ENCODE measurements at places on chromosomes 16 and 17.
A peak's percentile ranks its signal among the peaks of the same experiment; 100 is the strongest.

DNA sequence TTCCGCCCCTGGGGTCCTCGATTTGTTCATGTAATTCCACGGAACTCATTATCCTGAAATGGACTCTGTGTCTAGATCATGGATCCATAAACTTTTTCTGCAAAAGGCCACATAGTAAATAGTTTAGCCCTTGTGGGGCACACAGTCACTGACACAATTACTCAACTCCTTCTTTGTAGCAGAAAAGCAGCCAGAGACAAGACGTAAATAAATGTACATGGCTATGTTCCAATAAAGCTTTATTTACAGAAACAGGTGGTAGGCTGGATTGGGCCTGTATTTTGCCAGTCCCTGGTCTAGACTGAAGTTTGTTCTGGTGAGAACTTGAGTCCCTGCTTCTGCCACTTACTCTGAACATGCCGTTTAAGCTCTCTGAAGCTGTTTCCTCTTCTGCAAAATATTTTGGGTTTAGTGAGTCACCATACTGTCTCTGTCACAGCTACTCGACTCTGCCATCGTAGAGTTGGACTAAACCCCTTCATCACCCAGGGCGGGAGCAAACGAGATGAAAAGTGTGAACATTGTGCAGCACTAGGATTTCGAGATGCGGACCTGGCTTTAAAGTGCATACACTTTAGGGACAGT lies 61.9 kb upstream of the FOXF1 start:
- no peak for DNase-seq

DNA sequence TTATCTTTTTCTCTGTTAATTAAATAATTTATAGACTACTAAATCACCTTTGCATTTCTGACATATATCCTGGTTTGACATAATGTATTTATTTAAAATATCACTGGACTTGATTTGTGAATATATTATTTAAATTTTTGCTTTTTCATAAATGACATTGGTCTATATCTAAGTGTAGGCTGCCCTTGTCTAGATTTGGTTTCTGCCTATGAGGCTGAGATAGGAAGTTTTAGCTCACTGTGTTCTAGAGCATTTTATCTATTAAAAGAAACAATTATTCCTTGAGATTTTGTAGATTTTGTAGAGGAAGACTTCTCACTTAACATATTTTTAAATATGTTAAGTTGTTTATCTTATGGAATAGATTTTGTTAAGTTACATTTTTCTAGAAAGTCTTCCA lies 43.9 kb downstream of the NACA2 start:
- no peak for DNase-seq

- no peak for DNase-seq
Observed at GRCh38 chr16:57530522-57531252, 5.7 kb downstream of the CCDC102A start.

DNA sequence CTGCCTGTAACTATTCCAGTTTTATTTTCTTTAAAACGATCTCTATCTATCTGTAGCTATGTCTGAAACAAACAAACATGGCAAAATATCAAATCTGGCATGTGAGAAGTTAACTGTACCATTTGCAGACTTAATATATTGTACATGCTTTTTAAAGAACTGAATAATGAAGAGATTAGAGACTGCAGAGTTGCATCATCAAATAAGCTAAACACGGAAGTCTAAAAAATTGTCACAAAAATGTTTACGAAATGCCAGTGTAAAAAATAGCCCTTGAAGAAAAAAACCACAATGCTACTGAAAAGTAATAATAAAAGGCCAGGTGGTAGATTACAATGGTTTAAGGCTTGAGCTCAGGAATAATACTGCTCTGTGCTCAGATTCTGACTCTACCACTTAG lies 43.1 kb downstream of the HS3ST3A1 start:
- no peak for DNase-seq

DNA sequence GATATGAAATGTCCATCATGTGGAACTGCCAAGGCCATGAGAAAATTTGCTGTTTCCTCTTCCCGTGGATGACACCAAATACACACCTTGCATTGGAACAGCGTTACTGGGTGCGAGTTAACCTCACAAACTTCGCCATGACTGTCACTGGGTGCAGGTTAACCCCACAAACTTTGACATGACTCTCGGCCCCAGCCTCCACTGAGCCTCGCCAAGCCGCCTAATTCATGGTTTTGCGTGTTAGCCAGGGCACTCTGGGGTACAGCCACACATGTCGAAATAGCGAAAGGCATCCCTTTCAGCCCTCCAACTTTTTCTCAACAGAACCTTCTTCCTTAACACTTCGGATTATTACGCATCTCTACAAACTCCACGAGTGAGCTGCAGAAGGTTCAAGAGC lies 10.6 kb upstream of the KCTD5 start:
- no peak for DNase-seq

GRCh38 chr17:55743103-55743679 lies 7.7 kb upstream of the PCTP start:
- peak; percentile 68 for DNase-seq

- DNase-seq = no peak
Observed at GRCh38 chr16:79836144-79836543, 235.6 kb upstream of the MAF start.

- DNase-seq = no peak
Observed at GRCh38 chr16:79361132-79361751, 239.3 kb downstream of the MAF start.

DNA sequence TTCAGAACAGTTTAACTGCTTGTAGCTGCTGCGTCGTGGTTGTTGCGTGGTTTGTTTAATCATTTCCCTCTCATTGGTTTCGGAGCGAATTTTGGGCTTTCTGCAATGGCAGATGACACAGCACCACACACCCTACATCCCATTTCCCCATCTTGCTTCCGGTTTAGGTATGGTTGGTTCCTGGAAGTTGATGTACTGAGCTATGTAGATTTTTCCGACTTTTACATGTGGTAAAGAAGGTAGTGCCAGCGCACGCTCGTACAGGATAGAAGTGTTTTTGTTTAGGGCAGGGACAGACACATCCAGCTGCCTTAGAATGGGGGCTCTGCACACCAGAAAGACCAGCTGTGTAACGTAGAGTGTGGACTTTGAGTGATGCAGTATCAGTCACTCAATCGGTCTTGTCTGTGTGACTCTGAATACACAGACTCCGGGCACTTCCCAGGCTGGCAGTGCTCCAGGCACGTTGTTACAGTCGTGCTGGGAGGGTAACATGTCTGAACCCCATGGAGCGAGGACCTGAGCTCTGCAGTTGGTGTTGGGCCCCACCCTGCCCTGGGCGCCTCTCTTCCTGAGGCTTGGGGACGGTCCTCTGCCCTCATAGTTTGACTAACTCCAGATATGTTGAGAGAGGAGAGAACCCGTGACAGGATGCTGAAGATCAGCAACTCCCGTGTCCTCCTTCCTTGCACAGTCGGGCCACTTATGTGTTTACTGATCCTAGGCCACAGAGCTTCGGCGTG lies 172.0 kb upstream of the CHMP6 start:
- no peak for DNase-seq

- no peak for DNase-seq
Observed at GRCh38 chr16:1367486-1368174, 15.9 kb downstream of the GNPTG start.

DNA sequence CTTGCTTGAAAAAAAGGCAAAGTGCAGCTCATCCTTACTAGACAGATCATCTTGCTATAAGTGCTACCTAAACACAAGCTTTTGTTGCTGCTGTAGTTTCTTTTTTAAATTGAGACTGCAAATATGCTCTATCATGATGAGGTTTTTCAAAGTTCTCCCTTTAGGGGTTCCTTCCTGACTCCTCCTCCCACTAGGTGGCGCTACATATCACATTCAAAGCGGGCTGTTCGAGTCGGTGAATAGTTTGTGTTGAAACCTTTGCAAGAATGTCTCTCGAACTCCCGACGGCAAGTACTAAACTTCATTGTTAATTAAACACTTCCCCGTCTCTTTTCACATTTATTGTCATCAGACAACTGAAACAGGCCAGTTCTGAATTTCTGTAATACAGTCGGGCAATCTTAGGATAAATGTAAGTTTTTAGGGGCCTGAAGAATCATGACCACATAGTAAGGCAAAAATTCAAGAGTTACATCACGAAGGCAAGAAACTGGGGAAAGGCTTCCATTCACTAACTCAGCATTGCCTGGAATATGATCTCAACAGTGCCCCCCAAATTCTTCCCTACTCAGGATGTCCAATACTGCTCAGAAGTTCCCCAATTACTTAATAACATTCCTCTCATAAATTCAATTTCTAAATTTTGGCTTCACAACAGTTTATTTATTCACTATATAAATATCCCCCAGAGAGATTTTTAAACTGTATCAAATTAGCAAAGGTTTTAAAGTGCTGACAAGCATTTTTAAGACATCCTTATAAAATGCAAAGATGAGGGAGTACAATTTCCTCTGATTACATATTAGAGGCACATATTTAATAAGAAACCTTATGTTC lies 6.7 kb downstream of the HS3ST3A1 start:
- peak; percentile 92 for DNase-seq

DNA sequence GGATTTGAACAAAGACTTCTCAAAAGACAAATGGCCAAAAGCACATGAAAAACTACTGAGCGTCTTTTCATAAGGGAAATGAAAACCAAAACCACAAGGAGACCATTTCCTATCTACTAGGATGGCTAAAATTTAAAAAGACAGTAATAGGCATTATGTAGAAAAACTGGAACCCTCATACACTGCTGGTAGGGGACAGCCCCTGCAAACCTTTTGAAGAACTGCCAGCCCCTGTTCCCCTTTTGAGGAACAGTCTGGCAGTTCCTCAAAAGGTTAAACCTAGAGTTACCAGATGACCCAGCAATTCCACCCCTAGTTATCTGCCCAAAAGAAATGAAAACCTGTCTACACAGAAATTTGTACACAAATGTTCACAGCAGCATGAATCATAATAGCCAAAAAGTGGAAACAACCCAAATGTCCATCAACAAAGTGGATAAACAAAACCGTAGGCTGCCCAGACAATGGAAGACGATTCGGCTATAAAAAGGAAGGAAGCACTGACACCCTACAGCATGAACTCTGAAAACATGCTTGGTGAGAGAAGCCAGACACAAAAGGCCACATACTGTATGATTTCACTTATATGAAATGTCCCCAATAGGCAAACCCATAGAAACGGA lies 22.9 kb downstream of the CDIP1 start:
- DNase-seq = no peak

DNA sequence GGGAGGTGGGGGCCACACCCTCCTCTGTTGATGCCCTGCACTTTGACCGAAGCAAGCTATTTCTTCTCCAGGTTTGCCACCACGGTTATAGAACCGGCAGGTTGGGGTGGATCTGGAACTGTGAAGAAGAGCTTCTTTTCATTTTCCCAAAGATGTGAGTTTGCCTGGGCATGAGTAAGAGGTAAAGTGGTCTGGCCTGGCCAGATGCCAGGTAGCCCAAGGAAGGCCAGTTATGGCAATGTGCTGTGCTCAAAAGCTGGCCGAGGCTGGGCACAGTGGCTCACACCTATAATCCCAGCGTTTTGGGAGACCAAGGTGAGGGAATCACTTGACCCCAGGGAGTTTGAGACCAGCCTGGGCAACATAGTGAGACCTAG lies 18.7 kb downstream of the ATP6V0D1 start:
- DNase-seq = no peak
